ENCODE measurements at places on chromosomes 6 and 20.

- no peak for DNase-seq
These were observed 24.6 kb upstream of the CALHM6 start for GRCh38 chr6:116436586-116436985.

DNA sequence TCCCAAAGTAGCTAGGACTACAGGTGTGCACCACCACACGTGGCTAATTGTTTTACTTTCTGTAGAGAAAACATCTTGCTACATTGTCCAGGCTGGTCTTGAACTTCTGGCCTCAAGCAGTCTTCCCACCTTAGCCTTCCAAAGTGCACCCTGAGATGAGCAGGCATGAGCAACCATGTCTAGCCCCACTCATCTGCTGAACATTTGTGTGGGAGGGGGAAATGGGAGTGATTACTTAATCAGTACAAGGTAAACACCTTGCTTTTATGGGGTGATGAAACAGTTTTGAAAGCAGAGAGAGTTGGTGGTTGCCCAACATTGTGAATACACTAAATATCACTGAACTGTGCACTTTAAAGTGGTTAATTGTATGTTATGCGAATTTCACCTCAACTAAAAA, 5.3 kb downstream of the APMAP start:
- DNase-seq, result no peak

DNA sequence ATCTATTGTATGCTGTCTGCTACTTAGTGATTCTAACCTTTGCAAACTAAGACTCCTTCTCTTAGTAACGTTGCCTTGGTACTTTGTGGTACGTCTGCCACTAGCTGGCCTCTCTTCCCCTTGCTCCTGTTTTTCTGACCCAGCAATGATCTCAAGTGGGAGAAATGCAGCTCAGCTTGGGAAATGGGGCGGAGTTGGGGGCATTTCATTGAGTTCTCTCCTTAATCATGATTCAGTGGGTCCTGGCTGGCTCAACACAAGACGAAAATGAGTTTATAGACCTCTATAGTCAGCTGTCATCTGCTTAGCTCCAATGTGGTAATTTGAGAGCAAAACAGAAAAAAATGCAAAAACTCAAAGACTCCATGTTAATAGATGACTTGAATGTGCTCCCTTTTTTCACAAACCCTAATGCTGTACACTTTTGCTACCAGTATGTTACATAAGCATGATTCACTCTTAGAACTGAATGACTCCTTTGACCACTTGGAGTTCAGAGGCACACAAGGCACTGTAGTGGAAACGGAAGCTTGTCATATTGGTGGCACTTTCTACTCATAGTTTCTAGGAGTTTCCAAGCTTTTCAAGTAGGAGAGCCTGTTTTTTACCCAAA, 55.3 kb upstream of the SOX4 start:
- DNase-seq, result no peak

GRCh38 chr20:14049111-14049510, 53.8 kb downstream of the MACROD2 start:
- no peak for DNase-seq

DNA sequence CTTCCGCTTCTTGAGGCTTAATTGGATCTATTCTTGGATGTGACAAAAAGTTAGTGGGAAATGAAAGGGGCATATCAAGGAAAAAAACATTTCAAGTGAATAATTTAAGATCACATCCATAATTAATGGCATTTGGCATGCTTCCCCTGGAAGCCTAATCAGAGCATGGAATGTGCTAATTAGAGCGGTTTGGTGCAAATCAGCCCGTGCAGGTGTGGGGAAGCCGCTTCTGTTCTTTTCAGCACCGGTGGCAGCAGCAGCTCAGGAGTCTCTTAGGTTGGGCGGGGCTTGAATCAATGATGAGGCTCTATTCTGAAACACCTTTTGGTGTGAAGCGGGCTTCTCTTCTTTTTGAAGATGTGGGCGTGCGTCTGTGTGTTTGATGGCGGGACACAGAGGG, 301.2 kb downstream of the LRFN2 start:
- no peak for DNase-seq

- DNase-seq, result no peak
These were observed 69.9 kb upstream of the SOX4 start for GRCh38 chr6:21523652-21524051.

DNA sequence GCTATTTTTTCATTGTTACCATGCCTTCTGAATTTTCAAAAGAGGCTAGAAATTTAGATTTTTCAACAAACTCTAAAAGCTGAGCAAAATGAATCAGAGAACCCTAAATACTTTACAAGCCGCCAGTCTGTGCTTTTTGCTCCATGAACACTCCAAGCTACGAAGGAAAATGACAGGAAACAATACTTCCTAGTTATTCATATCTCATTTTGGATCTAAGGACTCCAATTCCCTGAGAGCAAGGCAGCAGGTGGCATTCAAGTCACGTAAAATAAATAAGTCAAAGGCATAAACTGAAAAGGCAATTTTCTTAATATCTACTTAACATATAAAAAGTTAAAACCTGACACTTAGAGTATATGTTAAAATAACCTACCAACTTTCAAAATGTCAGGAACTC, 50.6 kb downstream of the PDSS2 start:
- DNase-seq, result no peak

DNA sequence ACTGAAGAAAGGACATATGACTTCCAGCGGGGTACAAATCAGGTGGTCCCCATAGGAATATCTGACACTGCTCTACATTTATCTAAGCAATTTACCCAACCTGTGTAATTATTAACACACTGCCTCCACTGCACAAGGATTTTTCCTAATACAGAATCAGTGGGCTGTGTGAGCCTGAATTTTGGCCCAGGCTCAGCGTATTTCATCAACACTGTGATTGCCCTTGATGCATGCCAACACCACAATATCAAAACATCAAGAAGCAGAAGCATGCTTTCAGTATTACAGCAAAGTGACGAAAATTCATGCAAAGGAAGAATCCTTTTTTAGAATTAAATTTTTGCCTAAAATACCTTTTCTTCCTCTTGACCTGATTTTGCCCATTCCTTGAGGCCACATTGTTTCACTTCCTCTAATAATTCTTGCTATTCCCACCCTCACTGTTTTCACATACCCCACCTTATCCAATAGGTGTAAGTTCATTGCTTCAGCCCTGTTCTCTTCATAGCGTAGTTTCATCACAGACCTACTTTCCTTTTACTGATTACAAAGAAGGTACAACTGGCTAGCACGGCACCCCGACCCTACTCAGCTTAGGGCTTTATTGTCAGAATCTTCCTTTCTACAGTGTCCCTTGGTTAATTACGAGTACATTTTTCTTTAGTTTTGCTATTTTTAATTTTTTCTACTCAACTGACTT, 83.7 kb upstream of the PTCHD4 start:
- DNase-seq, result no peak

- no peak for DNase-seq
These were observed 242.1 kb upstream of the GJE1 start for GRCh38 chr6:141890661-141891060.

DNA sequence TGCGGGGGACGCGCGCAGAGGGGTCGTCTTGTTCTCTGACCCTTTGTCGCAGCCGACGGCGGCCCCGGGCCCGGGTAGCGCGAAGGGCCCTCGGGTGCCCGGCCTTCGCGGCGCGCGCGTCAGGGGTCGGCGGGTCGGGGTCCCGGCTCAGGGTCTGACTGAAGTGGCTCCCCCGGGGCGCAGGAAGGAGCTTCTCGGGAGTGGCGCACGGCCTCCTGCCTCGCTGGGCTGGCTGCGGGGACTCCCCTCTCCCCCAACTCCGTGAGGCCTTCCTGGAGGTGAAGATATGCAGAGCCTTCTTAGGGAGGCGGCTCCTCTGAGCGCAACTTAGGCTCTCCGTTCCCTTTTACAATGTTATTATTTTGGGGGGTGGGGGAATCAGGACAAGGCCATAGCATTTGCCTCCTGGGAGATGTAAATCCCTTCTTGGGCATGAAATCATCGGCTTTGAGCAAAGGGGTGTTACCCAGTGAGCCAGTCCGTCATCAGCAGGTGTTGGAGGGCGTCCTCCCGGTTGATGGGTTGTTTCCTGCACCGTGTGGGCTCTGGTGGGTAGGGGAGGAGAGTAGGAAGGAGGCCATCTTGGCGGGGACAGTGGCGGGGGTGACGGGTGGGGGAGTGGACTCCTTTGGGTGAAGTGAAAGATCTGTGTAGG, 523 bp downstream of the CDS2 start:
- DNase-seq, result peak; percentile 31

GRCh38 chr6:86357877-86358276, 579.5 kb upstream of the HTR1E start:
- DNase-seq, result no peak

GRCh38 chr6:226516-227073, 65.7 kb upstream of the DUSP22 start:
- DNase-seq, result no peak

DNA sequence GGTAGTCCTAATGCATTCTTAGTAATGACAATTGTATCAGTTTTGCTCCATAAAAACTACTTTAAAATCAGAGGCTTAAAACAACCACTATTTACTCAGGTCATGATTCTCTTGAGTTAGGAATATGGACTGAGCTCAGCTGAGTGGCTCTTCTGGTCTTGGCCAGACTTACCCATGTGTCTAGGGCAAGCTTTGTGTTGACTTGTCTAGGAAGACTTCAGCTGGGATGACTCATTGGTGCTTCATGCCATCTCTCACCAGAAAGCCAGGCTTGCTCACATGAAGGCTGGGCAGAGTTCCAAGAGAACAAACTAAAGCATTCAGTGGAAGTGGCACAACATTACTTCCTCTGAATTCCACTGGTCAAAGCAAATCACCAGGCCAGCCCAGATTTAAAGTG, 155.3 kb downstream of the DHX35 start:
- no peak for DNase-seq

DNA sequence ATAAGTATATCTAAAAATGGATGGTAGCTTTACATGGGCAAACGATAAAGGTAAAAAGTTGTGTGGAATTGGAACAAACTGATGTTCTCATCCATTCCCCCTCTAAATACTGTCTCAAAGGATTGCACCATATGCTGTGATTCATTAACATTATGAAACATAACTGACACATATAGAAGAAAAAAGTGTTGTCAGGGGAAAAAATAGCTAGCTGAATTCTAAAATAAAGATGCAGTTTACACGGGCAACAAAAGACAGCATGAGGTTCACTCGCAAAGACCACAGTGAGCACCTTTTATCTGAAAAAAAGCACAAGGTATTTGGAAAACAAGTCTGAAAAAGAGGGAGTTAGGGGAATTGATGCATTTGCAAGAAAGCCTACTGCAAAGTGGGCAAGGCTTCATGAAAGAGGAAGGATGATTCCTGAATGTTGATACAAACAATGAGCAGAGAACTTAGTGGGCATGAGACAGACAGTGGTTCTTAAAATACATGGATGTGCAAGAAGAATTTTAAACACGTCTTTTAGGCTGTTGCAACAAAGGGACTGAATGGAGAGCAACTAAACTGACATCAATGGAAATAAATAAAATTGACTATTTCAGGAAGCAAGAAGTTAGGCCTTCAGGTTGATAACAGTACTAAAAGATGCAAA, 280.9 kb downstream of the KIF16B start:
- DNase-seq, result no peak

GRCh38 chr20:20890751-20891150, 178.3 kb upstream of the RALGAPA2 start:
- no peak for DNase-seq

DNA sequence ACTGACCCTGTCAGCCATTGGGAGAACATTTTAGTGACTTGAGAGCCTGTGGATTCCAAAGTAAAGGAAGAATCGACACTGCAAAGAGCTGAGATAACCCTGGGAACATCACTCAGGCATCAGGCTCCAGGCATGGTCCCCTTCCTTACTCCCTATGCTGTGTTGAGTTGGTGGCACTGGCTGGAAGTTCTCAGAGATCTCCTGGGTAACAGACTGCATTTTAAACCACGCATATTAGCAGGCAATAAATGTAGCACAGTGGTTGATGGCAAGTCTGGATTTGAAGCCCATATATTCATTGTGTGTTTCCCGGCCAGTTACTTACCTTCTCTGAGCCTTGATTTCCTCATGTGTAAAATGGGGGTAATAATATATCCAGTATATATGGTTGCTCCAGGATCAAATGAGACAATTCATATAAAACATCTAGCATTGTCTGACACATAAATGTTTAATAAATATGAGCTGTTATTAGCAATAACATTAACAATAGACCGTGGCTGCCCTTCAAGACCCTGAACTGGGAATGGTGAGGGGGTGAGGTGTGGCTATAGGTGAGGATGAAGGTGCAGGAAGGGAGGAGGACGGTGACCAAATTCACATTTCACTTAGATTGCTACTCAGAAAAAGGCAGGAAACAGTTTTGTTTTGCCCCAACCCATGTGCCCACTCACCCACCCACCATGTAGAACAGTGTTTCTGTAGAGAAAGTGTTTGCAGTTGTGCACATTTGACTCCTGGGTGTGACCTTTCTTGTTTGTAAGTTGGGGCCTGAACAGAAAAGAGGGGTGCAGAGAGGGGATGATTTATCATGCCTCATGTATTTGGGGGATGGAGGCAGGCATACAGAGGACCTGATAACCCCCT, 2.1 kb downstream of the PLCG1 start:
- DNase-seq, result no peak

DNA sequence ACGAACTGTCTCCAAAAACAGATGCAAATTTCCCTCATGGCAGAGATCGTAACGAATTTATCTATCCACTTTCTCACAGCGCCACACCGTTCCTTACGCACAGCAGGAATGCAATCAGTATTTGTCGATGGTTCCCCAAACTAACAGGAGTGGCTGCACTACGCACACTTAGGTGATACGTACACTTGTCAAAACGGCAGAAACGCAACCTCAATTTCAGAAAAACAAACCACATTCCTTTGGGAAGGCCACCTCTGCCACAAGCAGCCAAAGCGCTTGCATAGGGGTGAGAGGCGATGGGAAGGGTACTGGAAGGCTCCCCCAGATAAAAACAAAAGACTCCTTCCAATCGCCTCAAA, 638 bp downstream of the MDN1 start:
- no peak for DNase-seq

DNA sequence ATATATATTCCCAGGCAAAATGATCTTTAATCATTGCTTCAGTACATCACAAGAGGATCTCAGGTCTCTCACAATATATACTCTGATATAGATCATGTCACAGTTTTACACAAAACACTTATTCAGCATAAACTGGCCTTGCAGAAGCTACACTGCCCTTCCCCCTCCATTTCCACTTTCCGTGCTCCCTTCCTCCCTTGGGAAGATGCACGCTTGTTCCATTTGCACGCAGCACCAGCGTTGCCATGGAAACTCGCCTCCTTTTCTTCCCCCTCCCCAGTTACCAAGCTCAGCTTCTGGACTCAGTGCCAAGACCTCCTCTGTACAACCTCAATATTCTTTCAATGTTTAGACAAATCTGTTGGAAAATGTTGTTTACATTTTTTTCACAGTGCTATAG, 154.6 kb downstream of the RFPL4B start:
- DNase-seq, result no peak

DNA sequence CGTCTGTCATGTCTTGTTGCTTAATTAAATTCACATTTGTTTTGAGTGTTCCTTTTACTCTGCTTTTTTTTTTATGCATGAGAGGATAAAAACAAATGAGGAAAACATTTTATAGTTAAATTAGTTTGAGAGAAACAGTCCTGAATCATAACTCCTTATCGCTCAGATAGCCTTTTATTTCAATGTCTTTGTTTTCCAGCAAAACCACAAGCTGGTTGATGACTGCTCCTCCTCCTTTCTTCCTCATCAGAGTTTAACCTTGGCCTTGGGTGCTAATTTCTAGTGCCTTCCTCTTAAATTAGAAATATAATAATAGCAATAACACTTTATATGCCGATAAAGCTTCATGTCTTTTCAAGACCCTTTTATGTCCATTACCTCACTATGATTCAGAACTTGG, 3.1 kb downstream of the NOX3 start:
- DNase-seq, result no peak

GRCh38 chr6:146341493-146342230, 202.0 kb upstream of the RAB32 start:
- DNase-seq, result no peak

GRCh38 chr6:72078096-72078495, 191.7 kb downstream of the RIMS1 start:
- DNase-seq, result no peak

Measured in stimulated activated CD8-positive, alpha-beta memory T cell treated with anti-CD3 and anti-CD28 coated beads, Interleukin-7, amount 100 ng/mL, for 1 hour (primary cell).